Myocyte (in vitro differentiated cells): ENCODE measurements at places on chromosomes 5 and 9. TPM values are rescaled to one million over a fixed set of nuclear protein-coding genes. Genes with fewer than 3 reads are reported as not detected.

Gene FOXE1
- not detected in 2 replicates for total RNA-seq

Gene FLT4
- 0.75 and 2.4 TPM in 2 replicates for total RNA-seq

Gene NCS1
- 55.2 and 59.7 TPM in 2 replicates for total RNA-seq

Gene CCDC69
- total RNA-seq, result 3.2 and 3.4 TPM in 2 replicates

Gene PDE8B
- total RNA-seq, result not detected in 2 replicates

Gene CDC37L1
- 66.1 and 78.6 TPM in 2 replicates for total RNA-seq

Gene SLC25A46
- total RNA-seq, result 86.9 and 94.0 TPM in 2 replicates

Gene ARSK
- 8.5 and 9.4 TPM in 2 replicates for total RNA-seq
